ENCODE measurements at places on chromosomes 4 and X. TPM values are rescaled to one million over a fixed set of nuclear protein-coding genes. Genes with fewer than 3 reads are reported as not detected.

DNA sequence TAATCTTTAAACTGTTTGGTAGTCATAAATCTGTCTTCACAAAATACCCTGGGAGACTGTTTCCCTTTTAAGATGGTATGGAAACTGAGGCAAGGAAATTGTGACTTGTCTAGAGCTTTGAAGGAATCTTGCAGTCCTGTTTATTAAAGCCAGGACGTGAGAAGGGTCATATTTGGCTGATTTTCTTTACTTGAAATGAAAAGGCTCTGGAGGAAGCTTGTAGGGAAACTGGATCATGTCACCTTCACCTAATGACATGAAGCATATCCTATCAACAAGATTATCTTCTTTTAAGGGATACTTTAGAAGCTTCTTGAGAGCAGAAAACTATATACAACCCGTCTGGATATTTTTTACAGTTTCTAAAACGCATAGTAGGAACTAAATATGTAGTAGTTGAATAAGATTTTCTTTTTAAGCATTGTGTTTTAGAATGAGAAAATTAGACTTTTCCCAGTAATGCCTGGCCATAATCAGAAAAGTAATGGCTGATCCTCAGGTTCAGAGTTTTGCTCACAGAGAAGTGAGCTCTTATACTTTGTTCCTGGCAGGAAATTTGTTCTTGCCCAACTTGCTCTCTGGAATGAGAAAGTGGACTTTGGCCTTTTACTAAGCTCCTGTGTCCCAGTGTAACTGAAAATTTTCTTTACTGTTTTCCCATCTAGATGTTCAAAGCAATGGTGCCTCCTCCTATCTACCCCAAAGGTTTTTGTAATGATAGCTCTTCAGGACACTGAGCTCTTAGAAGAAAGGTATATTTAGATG lies 136.8 kb upstream of the AFF2 start:
- H3K4me1 ChIP-seq: no peaks in the 10 kb centered on the region
- DNase-seq: no peak
- no peaks in the 10 kb centered on the region for H3K36me3 ChIP-seq

GRCh38 chr4:61254406-61254805 lies 54.3 kb downstream of the ADGRL3 start:
- no peak overlapping the region for H3K4me3 ChIP-seq
- H3K4me1 ChIP-seq: no peaks in the 10 kb centered on the region
- DNase-seq: no peak
- H3K27me3 ChIP-seq: no peaks in the 10 kb centered on the region
- H3K27ac ChIP-seq: no peak overlapping the region
- H3K36me3 ChIP-seq: no peaks in the 10 kb centered on the region

DNA sequence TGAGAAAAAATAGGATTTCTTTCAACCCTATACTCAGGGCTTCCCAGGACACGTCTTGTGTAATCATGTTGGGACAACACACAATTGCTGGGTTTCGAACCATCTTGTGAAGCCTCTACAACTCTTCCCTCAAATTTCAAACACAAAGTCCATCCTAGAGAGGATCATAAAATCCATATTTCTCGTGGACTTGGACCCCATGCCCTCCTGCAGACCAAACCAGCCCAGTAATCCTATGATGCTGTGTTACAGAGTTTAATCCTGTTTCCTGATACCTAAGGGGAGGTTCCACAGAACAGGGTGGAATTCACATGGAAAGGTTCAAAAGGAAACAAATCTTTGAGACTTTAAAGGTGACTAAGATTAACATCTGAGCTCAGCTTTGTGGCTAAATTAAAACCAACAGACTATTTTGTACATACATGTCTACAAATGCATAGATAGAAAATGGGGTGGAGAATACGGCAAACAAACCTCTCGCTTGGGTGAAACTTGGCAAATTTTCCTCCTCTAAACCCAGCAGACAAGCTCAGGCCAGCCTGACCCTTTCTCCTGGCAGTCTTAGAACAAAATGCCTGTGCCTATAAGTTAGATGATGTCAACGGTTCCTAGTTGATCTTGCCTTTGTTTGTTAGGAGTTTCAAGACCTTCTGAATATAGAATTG lies 38.1 kb downstream of the EGFL6 start:
- H3K4me1 ChIP-seq: no peaks in the 10 kb centered on the region
- H3K36me3 ChIP-seq: no peaks in the 10 kb centered on the region
- no peaks in the 10 kb centered on the region for H3K27me3 ChIP-seq
- no peak overlapping the region for H3K4me3 ChIP-seq

DNA sequence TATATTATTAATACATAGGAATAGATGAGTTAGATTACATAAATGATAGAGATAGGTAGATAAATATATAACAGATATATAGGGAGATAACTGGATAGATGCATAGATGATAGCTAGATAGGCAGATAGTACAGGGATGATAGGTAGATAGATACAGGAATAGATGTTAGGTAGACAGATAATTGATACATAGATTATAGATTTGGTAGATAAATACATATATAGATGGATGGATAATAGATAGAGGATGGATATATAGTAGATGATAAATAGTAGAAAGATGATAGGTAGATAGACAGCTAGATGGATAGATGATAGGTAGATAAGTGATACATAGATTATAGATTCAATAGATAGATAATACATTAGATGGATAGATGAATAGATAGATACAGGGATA lies 283.6 kb downstream of the SHOX start:
- H3K36me3 ChIP-seq: no peaks in the 10 kb centered on the region
- no peaks in the 10 kb centered on the region for H3K27me3 ChIP-seq
- no peak for DNase-seq
- H3K4me3 ChIP-seq: no peak overlapping the region

DNA sequence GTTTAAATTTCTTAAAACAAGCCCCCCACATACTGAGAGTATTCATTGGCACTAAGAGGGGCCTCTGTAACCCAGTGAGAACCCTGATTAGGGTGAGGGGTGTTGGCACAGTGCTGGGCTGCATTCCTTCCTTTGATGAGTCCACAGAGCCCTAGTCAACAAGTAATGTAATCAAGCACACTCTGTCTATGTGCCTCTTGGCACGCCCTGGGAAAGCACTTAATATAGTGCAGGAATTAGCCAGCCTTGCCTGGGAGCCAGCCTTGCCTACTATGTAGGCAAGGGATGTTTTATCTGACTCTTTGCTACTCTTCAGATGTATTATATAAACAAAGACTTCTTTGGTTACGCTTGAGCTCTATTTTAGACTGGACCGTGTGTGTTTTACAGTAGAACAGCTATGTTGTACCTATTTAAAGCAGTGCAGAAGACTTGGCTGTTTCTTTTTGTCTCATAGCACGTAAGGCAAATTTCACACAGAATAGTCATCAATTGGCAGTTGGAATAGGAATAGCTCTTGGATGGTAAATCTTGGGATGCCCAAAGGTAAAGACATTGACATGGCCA lies 64.3 kb downstream of the FRAS1 start:
- H3K27ac ChIP-seq: no peak overlapping the region
- no peaks in the 10 kb centered on the region for H3K36me3 ChIP-seq
- H3K4me3 ChIP-seq: no peak overlapping the region
- no peaks in the 10 kb centered on the region for H3K4me1 ChIP-seq
- DNase-seq: no peak

DNA sequence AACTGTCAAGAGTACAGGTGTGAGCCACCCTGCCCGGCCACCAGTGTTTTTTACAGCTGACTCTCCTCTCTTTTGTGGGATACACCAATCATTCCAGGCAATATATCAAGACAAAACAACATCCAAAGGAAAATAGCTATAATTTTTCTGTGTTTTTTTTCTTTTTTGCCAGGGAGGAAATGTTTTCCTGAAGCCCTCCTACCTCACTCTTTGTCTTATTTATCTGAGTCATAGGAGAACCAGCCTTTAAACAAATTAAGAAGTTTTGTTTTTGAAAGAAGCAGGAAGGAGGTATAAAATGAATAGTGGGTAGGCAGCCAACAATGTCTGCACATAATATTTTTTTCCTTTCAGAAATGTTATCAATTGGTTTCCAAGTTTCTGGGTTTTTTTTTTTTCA lies 493.9 kb downstream of the CCSER1 start:
- no peak for DNase-seq
- H3K4me1 ChIP-seq: no peaks in the 10 kb centered on the region
- H3K36me3 ChIP-seq: no peaks in the 10 kb centered on the region

The SPATA18 gene
- total RNA-seq: 15.2 TPM

The CCDC160 gene
- total RNA-seq: not detected

The STATH gene
- not detected for total RNA-seq

The ARHGEF6 gene
- 16.2 TPM for total RNA-seq

The C4orf51 gene
- total RNA-seq: not detected

The CXorf38 gene
- total RNA-seq: 13.0 TPM

All from vagina (tissue), 2 donors.